Progenitor cell of endocrine pancreas (in vitro differentiated cells): ENCODE measurements at places on chromosomes 2 and 18.

GRCh38 chr18:5909125-5909524 is 13.8 kb upstream of the TMEM200C start:
- no peak overlapping the region for H3K4me3 ChIP-seq
- peaks cover 8% of the 10 kb centered on the region for H3K36me3 ChIP-seq
- DNase-seq = no peak
- H3K4me1 ChIP-seq = peaks cover 13% of the 10 kb centered on the region
- no peaks in the 10 kb centered on the region for H3K27me3 ChIP-seq

- H3K4me1 ChIP-seq = peaks cover 8% of the 10 kb centered on the region
- H3K4me3 ChIP-seq = no peak overlapping the region
- H3K27ac ChIP-seq = no peak overlapping the region
- no peaks in the 10 kb centered on the region for H3K36me3 ChIP-seq
Observed at GRCh38 chr18:59453468-59453961, 94.5 kb upstream of the LMAN1 start.

GRCh38 chr2:27323596-27324285 is 844 bp upstream of the MPV17 start:
- peaks cover 11% of the 10 kb centered on the region for H3K4me1 ChIP-seq
- H3K27ac ChIP-seq = peak overlapping the region; percentile 99
- peaks cover 18% of the 10 kb centered on the region for H3K36me3 ChIP-seq
- H3K4me3 ChIP-seq = peak overlapping the region; percentile 89

- DNase-seq = no peak
- H3K36me3 ChIP-seq = no peaks in the 10 kb centered on the region
- H3K4me1 ChIP-seq = no peaks in the 10 kb centered on the region
- H3K4me3 ChIP-seq = no peak overlapping the region
Observed at GRCh38 chr2:167275046-167275445, 386.8 kb downstream of the XIRP2 start.

GRCh38 chr18:42641996-42642395 is 473.5 kb downstream of the RIT2 start:
- peaks cover 14% of the 10 kb centered on the region for H3K4me1 ChIP-seq
- no peak for DNase-seq
- H3K27me3 ChIP-seq = no peaks in the 10 kb centered on the region
- H3K4me3 ChIP-seq = no peak overlapping the region
